ENCODE measurements at places on chromosomes 7 and 10. TPM values are rescaled to one million over a fixed set of nuclear protein-coding genes. Genes with fewer than 3 reads are reported as not detected.

DNA sequence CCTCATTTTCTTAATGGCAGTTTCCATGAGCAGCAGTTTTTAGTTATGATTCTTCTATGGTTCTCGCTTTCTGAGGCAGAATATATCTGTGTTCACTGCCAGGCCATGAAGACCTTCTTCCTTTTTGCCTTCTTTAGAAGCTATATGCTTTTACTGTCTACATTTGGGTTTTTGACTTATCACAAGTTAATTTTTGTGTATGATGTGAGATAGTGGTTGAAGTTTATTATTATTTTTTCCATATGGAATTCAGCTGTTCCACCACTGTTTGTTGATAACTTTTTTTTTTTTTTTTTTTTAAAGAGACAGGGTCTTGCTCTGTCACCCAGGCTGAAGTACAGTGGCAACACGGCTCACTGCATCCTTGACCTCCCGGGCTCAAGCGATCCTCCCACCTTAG is 44.5 kb downstream of the INPP5A start:
- DNase-seq, result no peak

- DNase-seq, result no peak
Observed at GRCh38 chr10:45152726-45153125, 152.0 kb downstream of the ZNF22 start.

- DNase-seq, result no peak
Observed at GRCh38 chr7:128323459-128324367, 20.0 kb downstream of the RBM28 start.

DNA sequence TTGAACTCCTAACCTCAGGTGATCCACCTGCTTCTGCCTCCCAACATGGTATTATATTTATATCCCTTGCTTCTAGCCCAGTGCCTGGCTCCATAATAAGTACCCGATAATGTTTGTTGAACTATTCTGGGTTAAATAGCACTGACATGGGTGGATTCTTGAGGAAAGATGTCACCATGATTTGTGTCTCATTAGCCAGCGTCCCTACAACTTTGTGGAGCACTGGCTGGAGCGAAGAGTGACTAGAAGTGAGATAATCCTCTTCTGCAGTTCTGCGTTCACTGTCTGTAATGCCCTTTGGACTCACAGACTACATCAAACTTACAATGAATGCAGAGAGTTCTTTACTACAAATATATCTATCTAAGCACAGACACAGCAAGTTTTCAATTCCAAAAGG is 16.9 kb upstream of the AKR1E2 start:
- DNase-seq, result no peak

- DNase-seq, result no peak
Observed at GRCh38 chr7:158557441-158557755, 30.2 kb downstream of the PTPRN2 start.

GRCh38 chr10:34013235-34013634 is 678.8 kb upstream of the NRP1 start:
- DNase-seq, result no peak

- no peak for DNase-seq
Observed at GRCh38 chr7:134368851-134369544, 52.3 kb upstream of the SLC35B4 start.

DNA sequence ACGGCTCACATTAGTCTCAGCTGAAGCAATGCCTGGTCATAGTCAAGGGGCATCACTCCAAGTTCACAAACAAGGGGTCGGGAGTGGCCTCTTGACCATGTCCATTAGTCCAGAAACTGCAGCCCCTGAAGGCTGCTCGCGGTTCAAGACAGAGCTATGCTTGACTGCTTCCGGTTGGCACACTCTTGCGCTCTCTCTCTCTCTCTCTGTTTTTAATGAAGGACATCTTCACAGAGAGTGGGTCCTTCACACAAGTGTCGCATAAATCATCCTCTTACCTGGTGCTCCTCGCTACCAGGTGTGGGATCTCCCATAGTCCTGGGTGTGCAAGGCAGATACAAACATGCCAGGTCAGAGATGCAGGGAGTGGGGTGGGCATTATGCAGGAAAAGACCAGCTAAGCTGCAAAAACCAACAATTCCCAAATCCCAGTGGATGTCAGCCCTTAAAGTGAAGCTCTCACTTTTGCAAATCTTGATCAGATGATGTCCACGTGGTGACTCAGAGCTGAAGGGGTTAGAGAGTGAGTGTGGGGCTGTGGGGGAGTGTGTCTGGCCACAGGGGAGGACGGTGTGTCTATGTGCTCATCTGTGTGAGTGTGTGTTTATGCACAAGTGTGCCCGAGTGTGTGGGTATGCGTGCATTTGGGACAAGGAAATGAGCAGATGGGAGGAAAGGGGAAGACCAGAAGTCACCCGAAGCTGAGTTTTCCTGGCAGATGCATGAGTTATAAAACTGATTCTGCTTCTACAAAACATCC is 83.7 kb upstream of the PPP2R2D start:
- no peak for DNase-seq

DNA sequence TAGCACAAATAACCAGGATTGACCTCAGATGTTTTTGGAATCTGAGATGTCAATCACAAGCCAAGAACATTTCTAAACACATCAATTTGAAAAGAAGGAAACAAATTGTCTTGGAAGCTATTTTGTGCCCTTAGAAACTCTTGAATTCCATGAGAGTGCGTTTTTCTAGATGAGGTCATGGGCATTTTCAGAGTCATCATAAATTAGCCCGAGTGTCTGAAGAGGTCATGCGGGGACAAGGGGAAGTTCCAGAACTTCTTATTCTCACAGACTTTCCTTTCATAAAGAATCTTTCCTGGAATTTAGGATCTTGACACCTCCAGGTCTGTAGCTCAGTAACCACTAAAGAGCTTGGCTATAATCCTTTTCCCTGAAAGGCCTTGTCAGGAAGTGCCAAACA is 28.2 kb downstream of the IL2RA start:
- DNase-seq, result no peak

GRCh38 chr7:11083214-11083568 is 109.5 kb downstream of the PHF14 start:
- DNase-seq, result no peak

DNA sequence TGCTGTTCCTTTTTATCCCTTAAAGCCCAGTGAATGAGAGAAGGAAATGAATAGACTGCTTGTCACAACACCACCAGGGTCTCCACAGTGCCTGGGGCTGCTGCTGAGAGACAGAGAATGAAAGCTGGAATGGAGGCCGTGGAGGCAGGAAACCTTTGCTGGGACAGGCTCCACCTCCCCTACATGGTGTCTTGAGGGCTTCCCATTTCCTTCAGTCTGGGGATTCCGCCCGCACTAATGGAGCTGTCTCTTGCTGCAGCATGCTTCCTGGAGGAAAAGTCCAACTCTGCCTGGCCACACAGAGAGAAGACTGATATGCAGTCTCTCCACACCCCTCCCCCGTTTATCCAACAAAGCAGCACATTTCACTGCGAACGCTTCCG is 54.5 kb downstream of the LRRC4 start:
- DNase-seq, result no peak

- DNase-seq, result no peak
Observed at GRCh38 chr7:100124301-100125230, 2.2 kb upstream of the MBLAC1 start.

- no peak for DNase-seq
Observed at GRCh38 chr10:89481662-89482061, 53.7 kb downstream of the SLC16A12 start.

DNA sequence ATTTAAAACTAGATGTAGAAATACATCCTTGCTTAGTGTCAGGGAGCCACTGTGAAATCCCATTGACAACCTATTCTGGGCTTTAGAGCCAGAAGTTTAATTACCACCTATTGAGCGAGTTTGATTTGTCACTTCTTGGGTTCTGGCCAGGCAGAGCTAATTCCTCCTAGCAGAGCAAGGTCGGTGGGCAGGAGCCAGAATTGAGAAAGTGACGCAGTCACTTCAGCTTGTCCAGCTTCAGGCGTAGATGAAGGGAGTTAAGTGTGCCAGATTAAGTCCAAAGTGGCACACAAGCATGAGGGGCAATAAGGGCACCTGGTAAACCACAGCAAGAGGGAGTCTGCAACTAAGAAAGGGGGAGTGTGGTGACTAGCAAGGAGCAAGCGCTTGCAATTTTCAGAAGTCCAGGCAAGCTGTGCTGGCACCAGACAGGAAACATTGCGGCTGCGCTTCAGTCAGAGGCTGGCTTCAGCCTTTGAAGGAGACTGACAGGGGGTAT is 119.4 kb downstream of the ST7 start:
- DNase-seq, result no peak

- no peak for DNase-seq
Observed at GRCh38 chr10:48594371-48594770, 10.5 kb downstream of the ARHGAP22 start.

Gene SAP25
- total RNA-seq, result 14.0 TPM

Gene ODAD2
- total RNA-seq, result not detected

Gene PIK3CG
- 47.2 TPM for total RNA-seq

Gene PLAC9
- total RNA-seq, result not detected

Gene JAKMIP3
- total RNA-seq, result 0.89 TPM

Gene RSPH10B2
- total RNA-seq, result not detected

Gene ABCC2
- 0.59 TPM for total RNA-seq

Gene IL6
- total RNA-seq, result not detected

Gene SPDYE11
- total RNA-seq, result not detected

Gene ADAM22
- 14.6 TPM for total RNA-seq

Gene CACNB2
- not detected for total RNA-seq

Gene TLL2
- total RNA-seq, result 0.97 TPM

Gene NME8
- not detected for total RNA-seq

Gene CYP3A4
- total RNA-seq, result not detected

Gene CDC14C
- total RNA-seq, result not detected
